Osteoblast (primary cell): ENCODE measurements at places on chromosomes 16 and 17.

- no peak for DNase-seq
Observed at GRCh38 chr16:75931043-75931442, 204.8 kb upstream of the CPHXL start.

- DNase-seq, result peak; percentile 85
Observed at GRCh38 chr17:60102632-60103096, 23.9 kb upstream of the HEATR6 start.

DNA sequence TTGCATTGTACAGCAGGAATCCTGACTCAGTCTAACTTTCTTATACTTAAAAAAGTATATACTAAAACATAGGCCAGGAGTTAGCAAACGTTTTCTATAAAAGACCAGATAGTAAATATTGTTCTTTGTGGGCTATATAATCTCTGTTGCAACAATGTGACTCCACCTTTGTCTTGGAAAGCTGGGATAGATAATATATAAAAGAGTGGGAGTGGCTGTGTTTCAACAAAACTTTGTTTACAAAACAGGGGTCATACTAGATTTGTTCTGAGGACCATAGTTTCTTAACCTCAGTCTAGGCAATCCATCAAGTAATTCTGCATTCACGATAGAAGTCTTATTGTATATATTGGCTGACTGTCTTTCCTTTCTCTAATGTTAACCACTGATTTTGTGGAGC, 9.0 kb upstream of the TBC1D3B start:
- DNase-seq, result no peak

GRCh38 chr16:12826559-12826958, 22.9 kb upstream of the CPPED1 start:
- DNase-seq, result no peak

DNA sequence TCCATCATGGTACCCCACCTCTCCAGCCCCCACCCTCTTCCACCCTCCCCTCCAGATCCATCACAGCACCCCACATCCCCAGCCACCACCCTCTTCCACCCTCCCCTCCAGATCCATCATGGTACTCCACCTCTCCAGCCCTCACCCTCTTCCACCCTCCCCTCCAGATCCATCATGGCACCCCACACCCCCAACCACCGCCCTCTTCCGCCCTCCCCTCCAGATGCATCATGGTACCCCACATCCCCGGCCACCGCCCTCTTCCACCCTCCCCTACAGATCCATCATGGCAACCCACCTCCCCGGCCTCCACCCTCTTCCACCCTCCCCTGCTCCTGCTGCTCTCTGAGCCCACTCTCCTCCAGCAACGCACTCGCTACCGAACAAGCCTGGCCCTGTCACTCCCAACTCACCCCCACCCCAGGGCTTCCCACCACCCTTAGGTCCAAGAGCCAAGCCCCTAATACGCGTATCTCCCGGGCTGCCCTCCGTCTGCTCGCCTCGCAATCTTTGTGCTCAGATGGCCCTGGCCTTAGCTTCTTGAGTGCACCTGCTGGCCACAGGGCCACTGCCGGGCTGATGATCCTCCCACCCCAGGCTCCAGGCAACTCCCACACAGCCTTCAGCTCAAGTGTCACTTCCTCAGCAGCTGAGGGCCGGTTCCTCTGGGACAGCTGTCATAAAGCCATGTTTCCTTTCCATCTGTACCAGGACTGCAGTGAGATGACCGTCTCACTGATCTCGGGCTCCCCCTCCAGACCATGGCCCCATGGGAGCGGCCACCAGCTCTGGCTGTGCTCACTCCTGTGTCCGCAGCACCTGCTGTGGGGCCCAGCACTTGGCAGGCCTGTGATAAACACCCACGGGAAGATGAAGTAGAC, 25.5 kb downstream of the KDM8 start:
- DNase-seq, result peak; percentile 64

DNA sequence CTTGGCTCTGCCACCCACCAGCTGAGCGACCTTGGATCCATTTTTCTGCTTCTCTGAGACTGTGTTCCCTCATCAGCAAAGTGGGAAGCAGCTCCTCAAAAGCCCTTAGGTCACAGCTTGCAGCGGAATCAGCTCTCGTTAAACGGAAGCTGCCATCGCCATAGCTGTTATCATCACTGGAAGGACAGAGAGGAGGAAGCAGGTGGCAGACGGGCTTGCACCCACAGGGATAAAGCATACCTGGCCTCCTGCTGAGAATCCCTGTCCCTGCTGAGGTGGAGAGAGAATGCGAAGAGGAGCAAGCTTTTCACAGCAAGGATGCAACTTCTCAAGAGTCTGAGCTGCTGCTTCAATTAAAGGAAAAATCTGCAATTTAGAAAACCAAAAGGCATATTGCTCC, 106.6 kb downstream of the CLEC16A start:
- DNase-seq, result no peak
